ENCODE measurements at places on chromosomes 12 and 14.

- no peak for DNase-seq
These were observed 3.0 kb downstream of the POU6F1 start for GRCh38 chr12:51214895-51215294.

GRCh38 chr14:103055695-103056094, 1.7 kb downstream of the CDC42BPB start:
- DNase-seq = no peak

DNA sequence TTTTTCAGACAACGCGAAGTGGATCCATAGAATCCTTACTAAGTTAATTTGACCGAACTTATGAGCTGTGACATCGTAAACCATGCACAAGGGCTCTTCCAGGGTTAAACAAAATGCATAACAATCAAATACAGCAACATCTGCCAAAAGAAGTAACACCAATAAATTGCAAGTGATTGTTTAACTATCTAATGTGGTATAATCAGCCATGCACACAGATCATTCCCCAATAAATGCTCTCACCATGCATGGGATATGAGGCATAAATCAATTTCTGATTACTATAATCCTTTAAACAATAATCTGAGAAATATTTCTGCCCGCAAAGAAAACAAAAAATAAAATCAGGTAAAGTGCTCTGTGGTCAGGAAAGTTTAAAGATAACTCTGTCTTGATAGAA, 7.7 kb upstream of the PLEKHG7 start:
- no peak for DNase-seq

DNA sequence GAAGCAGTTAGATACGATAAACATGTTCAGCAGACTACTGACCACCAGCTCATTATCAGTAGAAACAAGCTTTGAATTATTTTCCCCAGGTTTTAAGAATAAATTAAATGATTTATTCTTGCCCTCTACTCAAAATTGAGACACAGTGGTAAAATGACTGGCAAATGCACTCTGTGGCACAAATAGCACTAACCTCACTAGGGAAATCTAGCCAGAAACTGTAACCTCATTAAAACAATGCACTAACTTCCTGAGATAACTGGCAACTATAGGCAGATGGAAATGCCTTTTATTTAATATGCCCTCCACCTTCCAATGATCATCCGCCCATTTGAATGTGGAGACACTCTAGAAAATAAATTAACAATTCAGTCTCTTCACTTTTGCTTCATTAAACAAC, 33.2 kb downstream of the CPNE8 start:
- DNase-seq = no peak

GRCh38 chr14:96832351-96832750, 35.2 kb downstream of the VRK1 start:
- no peak for DNase-seq

DNA sequence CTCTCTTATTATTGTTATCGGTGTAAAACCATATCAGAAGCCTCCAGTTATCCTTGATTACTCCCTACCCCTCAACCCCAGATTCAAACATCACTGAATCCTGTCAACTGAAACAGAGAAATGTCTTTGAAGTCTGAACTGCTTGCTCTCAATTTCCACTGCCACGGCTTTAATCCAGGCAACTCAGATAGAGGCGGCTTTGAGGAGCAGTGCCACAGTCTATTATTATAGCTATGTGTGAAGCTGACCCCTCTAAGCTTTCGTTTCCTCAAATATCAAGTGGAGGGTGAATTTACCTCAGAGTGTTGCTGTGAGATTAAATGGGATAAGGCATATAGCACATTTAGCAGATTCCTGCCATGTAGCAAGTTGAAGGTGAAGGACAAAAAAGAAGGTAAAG, 49.0 kb upstream of the PDE3A start:
- no peak for DNase-seq

DNA sequence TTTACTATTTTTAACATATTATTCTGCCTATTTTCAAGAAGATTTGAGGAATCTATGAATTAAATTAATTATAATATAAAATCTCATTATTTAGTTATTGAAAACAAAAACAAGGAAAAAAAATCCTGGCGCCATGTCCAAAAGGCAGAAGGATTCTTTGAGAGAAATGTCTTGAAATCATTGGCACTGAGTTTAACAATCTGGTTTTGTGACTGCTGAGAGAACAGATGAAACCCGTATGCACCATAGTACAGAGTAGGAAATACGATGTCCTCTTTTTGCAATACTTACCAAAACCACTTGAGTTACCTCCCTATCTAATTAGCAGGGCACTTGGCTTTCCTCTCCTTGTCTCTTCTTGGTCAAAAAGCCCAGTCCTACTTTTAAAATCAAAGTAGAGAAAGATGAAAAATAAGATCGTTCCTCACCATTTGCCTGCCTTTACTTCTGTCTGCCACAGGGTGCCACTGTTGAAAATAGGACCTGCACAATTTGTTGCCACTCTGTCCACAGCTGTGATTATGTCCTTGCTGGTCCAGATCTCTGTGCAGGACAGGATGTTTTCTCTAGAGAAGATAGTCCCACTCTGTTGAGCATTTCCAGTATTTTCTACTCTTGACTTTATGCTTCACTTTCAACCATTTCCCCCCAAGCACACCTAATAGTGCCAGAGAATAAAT, 179.7 kb downstream of the PDZRN4 start:
- DNase-seq = no peak

- DNase-seq = no peak
These were observed 219.5 kb upstream of the FKBP4 start for GRCh38 chr12:2575245-2575644.

DNA sequence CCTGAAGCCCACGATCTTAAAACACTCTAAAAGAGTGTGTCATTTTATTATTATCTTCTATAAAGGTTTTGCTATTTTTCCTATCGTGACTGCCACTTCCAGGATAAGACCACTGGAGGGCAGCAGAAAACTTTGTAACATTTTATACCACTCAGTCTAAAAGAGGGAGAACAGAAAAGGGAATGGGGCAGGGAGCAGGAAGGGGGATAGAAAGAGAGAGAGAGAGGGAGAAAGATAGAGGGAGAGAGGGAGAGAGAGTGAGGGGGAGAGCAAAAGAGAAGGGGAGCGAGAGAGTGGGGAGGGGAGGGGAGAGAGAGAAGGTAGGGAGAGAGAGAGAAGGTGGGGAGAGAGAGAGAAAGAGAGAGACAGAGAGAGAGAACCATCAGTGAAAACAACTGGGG, 2.0 kb upstream of the ART4 start:
- peak; percentile 6 for DNase-seq

DNA sequence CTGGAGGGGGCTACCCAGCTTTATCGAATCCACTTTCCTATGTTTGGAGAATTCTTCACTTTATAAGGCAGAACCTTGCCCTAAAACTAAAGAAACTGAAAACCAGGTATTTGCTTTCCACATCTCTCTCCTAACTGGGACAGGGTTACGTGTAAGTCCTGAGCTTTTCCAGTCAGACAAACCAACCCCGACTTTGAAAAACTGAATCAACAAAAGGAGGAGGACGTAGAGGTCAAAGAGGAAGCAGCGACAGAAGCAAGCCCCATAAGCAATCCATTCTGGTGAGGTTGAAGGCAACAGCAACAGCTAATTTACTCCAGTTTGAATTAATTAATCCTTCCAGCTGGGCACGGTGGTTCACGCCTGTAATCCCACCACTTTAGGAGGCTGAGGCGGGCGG, 47.2 kb downstream of the LRP6 start:
- DNase-seq = no peak

DNA sequence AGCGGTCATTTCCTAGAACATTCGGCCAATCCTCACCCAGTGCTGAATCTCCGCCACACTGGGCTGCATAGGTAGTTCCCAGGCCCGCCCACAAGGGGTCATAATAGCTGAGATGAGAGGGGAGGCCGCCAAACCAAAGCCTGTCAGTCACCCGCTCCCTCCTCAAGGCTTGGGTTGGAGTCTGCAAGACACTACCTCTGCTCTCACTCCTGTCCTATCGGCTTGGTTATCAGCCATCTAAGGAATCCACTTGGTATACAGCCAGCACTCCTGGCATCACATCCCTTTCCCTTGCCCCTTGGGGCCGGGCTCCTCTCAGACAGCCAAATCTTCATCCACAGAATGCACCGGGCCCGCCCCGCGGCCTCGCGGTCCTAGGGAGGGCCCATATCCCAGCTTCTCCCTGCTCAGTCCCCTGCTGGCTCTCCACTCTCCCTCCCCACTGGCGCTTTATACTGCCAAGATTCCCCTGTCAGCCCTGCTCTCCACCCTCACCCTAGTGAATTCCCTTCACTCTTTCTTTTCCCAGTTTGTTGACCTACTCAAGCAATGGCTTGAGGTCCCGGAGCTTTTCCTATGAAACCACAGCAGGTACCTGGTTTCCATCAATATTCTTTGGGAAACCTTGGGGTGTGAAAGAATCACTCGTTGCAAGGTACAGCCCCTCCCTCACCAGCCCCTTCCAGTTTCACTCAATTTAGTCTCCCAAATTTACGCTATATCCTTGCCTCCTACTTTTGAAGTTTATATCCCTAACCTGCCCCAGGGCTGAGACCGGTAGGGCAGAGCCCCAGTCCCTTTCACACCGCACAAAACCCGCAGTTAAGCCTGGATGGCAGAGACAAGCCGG, 1.4 kb downstream of the IFFO1 start:
- DNase-seq = no peak

DNA sequence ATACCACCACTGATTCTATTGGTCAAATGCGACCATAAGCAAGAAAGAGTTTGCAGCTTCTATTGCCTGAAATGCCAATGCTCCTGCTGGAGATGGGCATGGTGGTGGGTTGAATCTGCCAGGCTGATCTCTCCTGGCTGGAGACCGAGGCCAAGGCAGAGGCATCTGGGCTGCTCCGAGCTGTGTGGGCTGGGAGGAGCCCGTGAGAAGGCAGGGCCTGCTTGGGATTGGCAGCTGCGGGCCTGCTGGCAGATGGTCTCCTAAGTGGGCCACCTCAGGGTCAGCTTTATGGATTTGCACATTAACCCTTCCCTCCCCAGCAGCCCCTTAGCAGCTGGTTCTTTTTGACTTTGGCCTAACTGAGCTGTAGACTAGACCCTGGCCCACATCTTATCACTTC, 25.4 kb downstream of the SRRM4 start:
- DNase-seq = no peak

DNA sequence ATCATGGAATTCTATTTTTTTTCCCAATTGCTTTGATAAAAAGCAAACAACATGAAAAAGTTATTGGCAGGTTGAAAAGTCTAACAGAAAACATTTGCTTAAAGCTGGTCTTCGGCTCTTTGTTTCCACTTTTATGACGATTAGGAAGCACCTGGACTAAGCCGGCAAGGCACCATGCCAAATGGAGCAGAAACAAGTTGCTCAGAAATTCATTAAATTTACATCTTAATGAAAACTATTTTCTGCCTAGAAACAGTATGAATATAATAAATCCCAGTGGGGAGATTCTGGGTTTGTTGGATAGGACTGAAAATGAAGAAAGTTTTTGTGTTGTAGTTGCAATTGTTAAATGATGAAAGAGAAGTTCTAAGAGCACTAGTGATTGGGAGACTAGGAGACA, 51.4 kb upstream of the OR9K2 start:
- DNase-seq = no peak

- DNase-seq = no peak
These were observed 101.6 kb upstream of the RFX4 start for GRCh38 chr12:106481246-106481645.

- no peak for DNase-seq
These were observed 359.9 kb downstream of the RGS6 start for GRCh38 chr14:72291908-72292688.

DNA sequence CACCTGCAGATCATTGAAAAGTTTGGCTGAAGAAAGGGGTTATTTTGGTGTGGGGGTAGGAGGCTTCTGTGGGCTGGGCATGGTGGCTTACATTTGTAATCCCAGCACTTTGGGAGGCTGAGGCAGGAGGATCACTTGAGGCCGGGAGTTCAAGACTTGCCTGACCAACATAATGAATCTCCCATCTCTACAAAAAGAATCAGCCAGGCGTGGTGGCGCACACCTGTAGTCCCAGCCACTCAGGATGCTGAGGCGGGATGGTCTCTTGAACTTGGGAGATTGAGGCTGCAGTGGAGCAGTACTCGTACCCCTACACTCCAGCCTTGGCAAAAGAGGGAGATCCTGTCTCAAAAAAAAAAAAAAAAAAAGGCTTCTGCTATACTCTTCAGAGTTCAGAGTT, 7.0 kb downstream of the DDIT3 start:
- DNase-seq = no peak

GRCh38 chr12:98998697-98999299, 353.7 kb downstream of the APAF1 start:
- no peak for DNase-seq

- DNase-seq = no peak
These were observed 1002.2 kb upstream of the FLRT2 start for GRCh38 chr14:84527706-84528105.

- peak; percentile 62 for DNase-seq
These were observed 17.6 kb upstream of the RNASE3 start for GRCh38 chr14:20873370-20874177.

GRCh38 chr12:29223956-29224543, 75.0 kb downstream of the FAR2 start:
- no peak for DNase-seq

DNA sequence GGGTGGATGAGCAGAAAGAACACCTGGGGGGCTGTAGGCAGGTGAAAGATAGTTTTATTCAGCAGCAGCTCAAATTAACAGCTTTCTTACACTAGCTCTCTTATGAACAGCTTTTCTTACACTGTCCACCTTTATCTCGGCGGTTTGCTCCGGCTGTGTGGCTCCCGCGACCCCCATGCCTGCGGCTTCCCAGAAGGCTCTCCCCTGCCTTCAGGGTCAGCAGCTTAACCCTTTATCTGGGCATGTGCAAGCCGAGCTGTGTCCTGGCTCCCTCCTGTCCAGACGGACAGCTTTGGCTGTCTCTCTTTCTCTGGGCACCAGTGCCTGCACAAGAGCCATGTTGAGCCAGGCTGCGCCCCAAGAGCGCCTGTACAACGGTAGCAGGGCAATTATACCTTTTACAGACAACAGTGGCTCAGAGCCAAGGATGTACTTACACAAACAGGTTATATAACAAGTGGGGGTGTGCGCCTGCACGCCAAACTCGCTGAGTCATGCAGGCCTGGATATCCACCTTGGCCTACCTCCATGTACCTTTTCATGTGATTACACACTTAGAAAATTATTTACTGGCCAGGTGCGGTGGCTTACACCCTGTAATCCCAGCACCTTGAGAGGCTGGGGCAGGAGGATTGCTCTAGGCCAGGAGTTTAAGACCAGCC, 28.5 kb upstream of the KLHL42 start:
- no peak for DNase-seq

DNA sequence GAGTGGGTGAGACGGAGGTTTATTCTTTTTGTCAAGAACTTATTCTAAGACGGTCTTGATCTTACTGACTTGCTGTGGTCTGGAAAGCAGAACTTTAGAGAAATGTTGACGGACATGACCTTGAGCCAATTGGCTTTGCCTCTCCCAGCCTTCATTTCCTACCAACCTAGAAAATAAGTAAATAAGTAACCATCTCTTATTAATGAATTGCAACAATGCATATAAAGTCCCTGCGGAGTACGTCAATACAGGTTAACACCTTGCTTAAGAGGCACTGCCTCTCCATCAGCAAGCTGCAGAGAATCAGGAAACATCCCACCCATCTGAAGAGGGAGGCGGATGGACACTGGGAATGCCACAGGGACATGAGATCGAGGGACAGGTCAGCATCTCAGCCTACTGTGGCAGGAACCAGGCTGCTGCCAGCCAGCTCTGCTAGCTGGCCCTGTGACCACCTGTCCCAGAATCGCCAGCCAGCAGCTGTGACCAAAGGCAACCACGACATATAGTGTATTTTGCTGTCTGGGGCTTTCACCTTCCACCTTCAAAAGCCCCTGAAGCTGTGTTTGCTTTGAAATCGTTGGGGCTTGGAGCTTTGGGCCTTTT, 208.3 kb downstream of the BCL11B start:
- no peak for DNase-seq

All from activated T-helper 1 cell treated with anti-CD3 and anti-CD28 coated beads, Interleukin-12 subunit alpha, Interleukin-12 subunit beta, Interleukin-2, Interleukin-4 antibody, amounts not matched to agents 30 ng/mL and 10 ng/mL and 1 ng/mL, durations not matched to agents 14 hours and 24 hours and 36 hours (primary cell).